CD4-positive, alpha-beta T cell treated with Interleukin-2 at 100 ng/mL for 4 hours (primary cell): ENCODE measurements at places on chromosomes 12 and 14.

DNA sequence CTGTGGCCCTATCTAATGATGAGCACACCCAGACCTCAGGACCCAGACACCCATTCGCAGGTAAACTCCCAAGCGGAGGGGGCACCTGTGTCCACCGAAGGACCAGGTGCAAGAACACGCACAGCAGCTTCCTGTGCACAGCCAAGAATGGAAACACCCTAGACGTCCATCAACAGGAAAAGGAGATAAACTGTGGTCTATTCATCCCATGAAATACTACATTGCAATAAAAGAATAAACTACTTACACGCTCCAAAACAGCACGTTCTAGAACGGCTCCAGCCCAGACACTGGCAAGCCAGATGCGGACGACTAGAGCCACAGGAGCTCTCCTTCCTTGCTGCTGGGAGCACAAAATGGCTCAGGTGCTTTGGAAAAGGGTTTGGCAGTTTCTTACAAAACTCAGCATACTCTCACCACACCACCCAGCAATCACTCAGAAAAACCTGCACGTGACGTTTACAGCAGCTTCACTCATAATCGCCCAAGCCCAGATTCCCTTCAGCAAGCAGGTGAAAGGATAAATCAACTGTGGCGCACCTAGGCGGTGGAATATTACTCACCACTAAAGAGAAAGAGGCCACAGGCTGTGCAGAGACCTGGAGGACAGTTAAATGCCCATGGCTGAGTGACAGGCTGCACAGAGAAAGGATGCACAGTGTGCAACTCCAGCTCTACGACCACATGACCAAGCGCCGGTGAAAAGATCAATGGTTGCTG lies 21.0 kb downstream of the BRF1 start:
- DNase-seq, result no peak

DNA sequence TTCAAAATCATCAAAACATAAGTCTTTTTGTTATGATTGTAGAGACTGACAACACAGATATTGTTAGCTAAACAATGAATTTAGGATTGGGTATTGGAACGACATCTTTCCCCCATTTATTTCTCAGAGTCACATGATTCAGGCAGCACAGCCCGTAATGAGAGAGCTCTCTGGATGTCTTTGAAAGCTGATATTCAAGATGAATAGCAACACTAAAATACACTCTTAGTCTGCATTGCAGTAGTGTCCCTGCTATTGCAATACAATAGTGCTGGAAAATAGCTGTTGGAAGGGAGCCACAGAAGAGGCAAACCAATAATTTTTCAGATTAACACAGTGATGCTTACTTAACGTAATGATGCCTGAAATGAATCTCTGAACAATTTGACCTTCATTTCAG lies 9.9 kb downstream of the GTSF1 start:
- DNase-seq, result no peak

GRCh38 chr14:75429562-75429961 lies 1.7 kb downstream of the JDP2 start:
- DNase-seq, result no peak

GRCh38 chr14:102178806-102179205 lies 39.1 kb downstream of the WDR20 start:
- DNase-seq, result no peak

DNA sequence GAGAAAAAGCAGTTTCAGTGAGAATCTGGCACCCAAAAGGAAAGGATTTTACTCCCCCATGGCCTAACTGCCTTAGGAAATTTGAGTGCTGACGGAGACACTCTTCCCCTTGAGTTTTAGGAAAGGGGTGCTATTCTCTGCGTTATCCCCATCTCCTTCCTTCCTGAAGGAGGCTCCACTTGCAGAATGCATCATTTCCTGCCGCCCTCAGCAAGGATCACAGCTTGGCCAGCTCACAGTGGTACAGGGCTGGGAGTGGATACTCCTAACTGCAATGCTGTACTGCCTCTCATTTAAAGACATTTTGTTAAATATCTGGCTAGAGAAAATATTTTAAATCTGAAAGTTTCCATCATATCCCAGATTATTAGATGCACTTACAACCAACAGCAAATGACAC lies 33.0 kb downstream of the RDH12 start:
- DNase-seq, result no peak
